ENCODE measurements at places on chromosomes 1 and 21.

- DNase-seq = peak; percentile 78
Measured at GRCh38 chr1:203290261-203291089, 14.8 kb upstream of the BTG2 start.

GRCh38 chr1:84803604-84804003 is 89.4 kb downstream of the LPAR3 start:
- DNase-seq = no peak

- no peak for DNase-seq
Measured at GRCh38 chr21:37587203-37587602, 220.6 kb downstream of the DYRK1A start.

DNA sequence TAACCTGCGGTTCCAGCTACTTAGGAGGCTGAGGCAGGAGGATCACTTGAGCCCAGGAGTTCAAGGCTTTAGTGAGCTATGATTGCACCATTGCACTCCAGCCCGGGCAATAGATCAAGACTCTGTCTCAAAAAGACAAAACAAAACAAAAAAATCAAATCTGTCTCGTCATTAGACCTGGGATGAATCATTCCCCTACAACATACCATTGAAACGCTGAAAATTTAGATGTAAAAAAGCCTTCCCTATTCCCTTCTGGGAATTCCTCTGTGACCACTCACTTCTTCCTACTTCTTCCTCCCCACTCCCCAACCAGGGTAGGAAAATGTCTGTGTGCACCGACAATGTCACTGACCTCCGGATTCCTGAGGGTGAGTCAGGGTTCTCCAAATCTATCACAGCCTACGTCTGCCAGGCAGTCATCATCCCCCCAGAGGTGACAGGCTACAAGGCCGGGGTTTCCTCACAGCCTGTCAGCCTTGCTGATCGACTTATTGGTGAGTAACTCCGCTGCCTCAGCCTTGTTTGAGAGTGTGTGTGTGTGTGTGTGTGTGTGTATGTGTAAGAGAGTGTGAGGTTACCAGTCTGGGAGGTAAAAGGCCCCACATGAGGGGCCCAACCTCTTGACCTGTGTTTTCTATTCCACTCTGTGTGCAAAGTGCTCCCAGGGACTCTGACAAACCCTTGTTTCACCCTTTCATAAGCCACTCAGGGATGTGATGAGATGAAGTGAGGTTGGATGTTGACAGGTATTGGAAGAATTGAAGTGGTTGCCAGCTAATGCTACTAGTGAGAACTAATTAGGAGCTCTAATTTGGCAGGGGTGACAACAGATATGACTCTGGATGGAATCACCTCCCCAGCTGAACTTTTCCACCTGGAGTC is 16.3 kb upstream of the SARS1 start:
- DNase-seq = no peak

DNA sequence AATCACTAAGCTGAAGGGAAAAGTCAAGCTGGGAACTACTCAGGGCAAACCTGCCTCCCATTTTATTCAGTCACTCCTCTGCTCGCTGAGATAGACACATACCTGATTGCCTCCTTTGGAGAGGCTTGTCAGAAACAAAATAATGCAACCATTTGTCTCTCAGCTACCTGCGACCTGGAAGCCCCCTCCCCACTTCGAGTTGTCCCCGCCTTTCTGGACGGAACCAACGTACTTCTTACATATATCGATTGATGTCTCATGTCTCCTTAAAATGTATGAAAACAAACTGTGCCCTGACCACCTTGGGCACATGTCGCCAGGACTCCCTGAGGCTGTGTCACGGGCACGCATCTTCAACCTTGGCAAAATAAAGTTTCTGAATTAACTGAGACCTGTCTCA is 21.5 kb upstream of the HPDL start:
- DNase-seq = no peak

- no peak for DNase-seq
Measured at GRCh38 chr1:237032029-237032428, 10.0 kb upstream of the RYR2 start.

GRCh38 chr1:154327466-154328317 is 2.4 kb downstream of the ATP8B2 start:
- DNase-seq = no peak

DNA sequence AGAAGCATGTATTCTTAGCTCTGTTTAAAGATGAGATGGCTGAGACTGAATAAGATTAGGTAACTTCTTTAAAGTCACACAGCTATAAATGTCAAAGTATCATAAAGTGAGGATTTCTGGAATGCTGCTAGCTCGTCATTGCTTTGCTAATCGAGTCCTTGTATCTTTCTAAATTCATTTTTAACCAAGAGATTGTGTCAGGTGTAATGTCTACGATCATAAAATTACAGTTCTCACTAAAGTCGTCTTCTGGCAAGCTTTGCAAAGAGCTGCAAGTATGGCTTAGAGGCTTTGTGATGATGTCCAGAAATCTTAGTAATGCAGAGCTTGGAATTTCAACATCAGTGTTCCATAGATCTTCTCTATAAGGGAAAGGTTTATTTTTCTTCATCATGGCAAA is 569.8 kb downstream of the LMO4 start:
- no peak for DNase-seq

GRCh38 chr1:235881930-235882700 is 15.4 kb upstream of the LYST start:
- no peak for DNase-seq

GRCh38 chr1:106366627-106367319 is 689.7 kb upstream of the PRMT6 start:
- no peak for DNase-seq

DNA sequence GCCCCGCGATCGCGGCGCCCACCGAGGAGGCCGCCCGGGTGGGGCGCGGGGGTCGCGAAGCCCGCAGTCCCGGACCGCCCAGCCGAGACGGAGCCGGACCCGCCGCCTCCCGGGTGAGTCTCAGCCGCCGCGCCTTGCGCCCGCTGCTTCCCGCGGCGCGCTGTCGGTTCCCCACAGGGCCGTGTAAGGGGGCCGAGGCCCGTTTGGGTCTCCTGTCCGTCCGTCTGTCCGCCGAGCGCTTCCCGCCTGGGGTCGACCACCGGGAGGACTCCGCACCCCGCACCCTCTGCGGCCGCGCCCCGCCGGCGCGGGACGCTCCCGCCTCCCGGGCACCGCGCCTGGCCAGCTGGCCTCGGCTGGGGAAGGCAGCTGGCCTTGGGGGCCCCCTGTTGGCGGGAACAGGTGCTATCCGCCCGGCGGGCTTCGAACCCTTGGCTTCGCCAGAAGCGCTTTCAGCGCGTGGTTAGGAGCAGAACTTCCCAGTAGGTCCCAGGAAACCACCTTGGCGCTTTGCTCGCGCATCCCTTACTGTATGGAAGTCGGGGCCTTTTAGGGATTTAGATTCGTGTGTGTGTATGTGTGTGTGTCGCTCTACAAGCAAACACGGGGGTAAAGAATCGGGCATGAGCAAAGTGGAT is 414 bp downstream of the TMEM51 start:
- peak; percentile 28 for DNase-seq

DNA sequence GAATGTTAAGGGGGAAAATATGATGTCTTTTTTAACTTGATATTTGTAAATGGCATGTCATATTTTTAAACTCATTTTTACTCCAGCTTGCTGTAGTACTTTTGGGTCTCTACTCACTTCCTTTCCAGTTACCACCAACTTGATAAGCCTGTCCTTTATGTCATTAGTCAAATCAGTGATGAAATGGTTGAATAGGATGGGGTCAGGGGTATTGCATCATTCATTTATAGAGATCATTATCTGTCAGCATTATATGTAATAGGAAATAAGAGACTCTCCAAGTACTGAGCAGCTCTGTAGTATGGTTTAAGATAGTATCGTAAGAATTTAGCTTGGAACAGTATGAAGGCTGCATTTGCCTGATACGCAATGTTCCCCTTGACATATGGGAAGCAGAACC is 227.3 kb downstream of the BRINP3 start:
- no peak for DNase-seq

GRCh38 chr1:176775996-176776395 is 313.0 kb downstream of the PAPPA2 start:
- DNase-seq = no peak

DNA sequence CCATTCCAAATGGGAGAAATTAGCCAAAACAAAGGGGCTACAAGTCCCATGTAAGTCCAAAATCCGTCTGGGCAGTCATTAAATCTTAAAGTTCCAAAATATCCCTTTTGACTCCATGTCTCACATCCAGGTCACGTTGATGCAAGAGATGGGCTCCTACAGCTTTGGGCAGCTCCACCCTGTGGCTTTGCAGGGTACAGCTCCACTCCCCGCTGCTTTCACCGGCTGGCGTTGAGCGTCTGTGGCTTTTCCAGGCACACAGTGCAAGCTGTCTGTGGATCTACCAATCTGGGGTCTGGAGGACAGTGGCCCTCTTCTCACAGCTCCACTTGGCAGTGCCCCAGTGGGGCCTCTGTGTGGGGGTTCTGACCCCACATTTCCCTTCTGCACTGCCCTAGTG is 130.2 kb downstream of the TPR start:
- no peak for DNase-seq

- DNase-seq = no peak
Measured at GRCh38 chr1:160211046-160211790, 6.0 kb downstream of the PEA15 start.

DNA sequence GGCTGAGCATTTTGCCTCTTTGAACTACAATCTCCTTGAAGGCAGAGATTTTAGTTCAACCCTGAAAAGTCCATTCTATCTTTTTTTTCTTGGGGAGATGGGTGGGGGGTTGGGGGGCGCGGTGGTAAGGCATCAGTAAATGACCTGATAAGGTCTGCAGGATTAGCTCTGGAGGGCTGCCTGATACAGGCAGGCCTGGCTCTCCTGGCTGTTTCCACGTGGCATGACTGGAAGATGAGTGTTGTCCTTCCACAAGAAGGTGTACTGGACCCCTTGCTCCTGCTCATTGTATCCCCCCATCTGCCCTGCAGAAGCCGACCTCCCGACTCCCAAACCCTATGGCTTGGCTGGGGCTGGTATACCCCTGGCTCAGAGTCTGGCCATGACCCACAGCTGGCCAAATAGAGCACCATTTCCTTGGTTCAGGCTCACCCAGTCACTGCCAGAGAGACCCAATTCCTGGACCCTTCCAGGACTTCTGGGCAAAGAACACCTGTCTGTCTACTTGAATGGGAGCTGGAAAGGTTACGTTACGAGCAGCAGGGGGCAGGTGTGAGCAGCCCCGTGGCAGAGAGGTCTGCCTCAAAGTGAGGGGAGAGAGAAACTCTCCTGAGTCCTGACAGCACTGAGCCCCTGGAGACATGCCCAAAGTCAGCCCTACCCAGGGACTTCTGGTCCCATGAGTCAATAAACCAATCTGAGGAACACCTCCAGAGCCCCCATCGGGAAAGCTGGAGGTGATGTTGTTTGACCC is 17.0 kb downstream of the DHRS3 start:
- peak; percentile 79 for DNase-seq

GRCh38 chr1:93114391-93114790 is 35.3 kb downstream of the MTF2 start:
- no peak for DNase-seq

DNA sequence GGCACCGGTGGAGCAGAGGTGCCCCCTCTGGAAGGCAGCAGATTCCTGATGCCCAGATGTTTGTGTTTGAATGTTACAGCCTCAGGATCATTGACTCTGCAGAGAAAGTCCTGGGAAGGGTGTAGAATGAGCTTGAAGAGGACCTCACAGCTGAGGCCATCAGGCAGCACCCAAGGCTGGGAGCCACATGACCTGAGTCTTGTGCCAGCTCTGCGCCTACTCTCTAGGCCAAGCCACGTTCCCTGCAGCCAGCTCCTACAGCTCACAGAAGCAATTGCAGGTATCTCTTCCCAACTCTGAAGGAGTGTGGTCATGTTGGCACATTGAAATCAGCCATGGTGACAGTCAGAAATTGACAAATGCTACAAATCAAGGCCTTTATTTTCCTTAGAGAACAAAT is 36.3 kb downstream of the GRHL3 start:
- no peak for DNase-seq

GRCh38 chr1:86914998-86915736 is 732 bp downstream of the HS2ST1 start:
- DNase-seq = peak; percentile 66

DNA sequence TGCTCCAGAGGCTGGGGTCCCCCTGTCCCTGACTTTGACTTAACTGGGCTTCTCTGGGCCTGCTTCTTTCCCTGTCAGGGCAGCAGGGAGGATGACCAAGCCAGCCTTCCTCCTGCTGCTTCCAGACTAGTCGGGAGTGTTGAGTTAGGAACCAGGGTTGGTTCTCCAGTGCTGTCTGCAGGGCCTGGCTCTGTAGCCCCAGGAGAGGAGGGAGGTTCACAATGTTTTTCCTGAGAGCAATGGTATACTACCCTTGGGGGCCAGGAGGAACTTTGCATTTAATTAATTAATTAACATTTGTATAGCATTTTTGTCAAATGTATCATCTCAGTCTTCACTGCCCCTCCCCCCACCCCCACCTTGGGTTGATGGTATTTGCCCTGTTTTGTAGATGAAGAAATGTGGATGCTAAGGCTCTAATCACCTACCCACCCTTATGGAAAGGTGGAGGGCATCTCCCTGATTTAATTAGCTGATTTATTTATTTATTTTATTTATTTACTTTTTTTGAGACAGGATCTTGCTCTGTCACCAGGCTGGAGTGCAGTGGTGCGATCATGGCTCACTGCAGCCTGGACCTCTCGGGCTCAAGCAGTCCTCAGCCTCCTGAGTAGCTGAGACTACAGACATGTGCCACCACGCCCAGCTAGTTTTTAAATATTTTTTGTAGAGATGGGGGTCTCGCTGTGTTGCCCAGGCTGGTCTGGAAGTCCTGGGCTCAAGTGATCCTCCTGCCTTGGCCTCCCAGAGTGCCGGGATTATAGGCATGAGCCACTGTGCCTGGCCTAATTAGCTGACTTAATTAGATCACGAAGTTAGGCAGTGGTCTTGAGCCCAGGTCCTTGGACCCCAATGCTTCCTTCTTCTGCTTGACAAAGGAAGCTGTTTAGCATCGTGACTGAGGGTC is 6.6 kb downstream of the H6PD start:
- DNase-seq = no peak

- DNase-seq = no peak
Measured at GRCh38 chr21:28480470-28480869, 512.2 kb downstream of the LTN1 start.

DNA sequence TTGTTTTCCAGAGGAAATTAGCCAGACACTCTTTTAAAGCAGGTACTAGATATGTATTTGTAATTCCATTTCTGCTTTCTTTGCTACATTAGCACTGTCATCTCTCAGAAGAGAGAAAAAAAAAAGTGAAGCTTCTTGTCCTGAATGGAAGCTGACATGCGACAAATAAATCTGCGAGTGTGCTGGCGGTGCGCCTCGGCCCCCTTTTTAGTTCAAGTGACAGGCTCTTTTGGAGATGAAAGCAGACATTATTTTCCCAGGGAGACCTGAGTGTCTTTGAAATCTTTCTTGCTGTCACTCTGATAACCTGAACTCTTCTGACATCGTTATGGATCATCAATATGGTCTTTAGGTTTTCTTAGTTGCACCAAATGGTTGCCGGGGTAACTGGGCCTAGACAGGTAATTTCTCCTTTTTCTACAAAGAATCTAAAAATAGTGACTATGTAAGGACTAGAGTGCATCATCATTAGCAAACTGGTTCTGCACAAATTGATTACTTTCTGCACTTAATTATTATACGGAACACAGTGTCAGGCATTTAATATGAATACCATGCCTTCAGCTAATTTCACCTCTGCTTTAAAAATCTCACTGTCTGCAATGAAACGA is 478.6 kb downstream of the PCP4 start:
- no peak for DNase-seq
